ENCODE measurements at places on chromosomes 2 and 18.

DNA sequence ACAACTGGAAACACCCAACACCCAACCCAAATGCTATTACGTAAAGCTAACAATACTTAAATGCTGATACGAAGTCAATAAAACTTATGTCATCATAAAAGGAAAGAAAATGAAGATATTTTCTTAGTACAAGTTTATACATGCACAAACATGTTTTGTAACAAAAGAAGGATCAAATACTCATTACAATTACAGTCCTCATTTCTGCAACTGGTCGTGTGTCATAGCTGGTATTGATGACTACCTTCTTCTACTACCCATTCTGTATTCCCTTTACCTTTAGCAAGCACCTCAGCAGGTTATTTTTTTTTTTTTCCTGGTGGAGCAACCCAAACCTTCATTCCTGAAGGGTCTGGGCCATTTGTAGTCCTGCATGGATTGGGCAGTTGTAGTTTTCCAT is 1298.5 kb downstream of the SUCLG1 start:
- no peaks in the 10 kb centered on the region for H3K27me3 ChIP-seq
- DNase-seq: no peak
- no peaks in the 10 kb centered on the region for H3K4me1 ChIP-seq
- no peak overlapping the region for H3K4me3 ChIP-seq
- H3K27ac ChIP-seq: no peak overlapping the region

- H3K4me3 ChIP-seq: no peak overlapping the region
- H3K27ac ChIP-seq: no peak overlapping the region
- no peaks in the 10 kb centered on the region for H3K27me3 ChIP-seq
- no peak for DNase-seq
- H3K36me3 ChIP-seq: no peaks in the 10 kb centered on the region
Observed at GRCh38 chr2:66109419-66109818, 325.5 kb upstream of the MEIS1 start.

DNA sequence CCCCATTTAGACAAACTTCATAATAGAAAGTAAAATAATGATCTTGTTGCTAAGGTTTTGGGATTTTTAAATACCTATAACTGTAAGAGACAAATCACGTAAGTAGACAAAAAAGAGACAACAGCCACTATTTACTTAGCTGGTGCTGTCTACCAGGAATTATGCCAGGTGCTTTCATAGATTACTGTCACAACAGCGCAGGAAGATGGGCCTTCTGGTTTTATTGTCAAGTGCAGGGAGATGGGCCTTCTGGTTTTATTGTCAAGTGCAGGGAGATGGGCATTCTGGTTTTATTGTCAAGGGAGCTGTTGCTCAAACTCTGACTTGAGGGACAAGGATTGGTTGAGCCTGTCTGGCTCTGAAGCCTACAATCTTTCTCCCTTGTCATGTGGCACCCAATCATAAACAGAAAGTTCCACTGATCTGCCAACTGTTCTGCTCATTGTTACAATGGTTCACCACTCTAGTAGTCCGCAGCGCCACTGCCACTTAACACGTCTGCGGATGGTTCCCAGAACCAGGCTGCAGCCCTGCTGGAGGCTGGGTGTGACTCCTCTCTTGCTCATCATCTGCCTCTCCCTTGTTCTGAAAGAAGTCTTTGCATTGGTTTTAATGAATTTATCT is 95.0 kb downstream of the RNF144A start:
- no peak overlapping the region for H3K27ac ChIP-seq
- no peaks in the 10 kb centered on the region for H3K36me3 ChIP-seq
- no peaks in the 10 kb centered on the region for H3K4me1 ChIP-seq
- no peak for DNase-seq

GRCh38 chr18:58584200-58585127 is 44.4 kb downstream of the ALPK2 start:
- no peaks in the 10 kb centered on the region for H3K27me3 ChIP-seq
- H3K36me3 ChIP-seq: peaks cover 2% of the 10 kb centered on the region
- peak overlapping the region; percentile 87 for H3K27ac ChIP-seq
- DNase-seq: peak; percentile 93
- no peak overlapping the region for H3K4me3 ChIP-seq

Measured in mesendoderm (in vitro differentiated cells).